ENCODE measurements at places on chromosomes 12 and 14.

GRCh38 chr12:71683633-71684032 is 2.2 kb upstream of the TMEM19 start:
- no peak for DNase-seq

DNA sequence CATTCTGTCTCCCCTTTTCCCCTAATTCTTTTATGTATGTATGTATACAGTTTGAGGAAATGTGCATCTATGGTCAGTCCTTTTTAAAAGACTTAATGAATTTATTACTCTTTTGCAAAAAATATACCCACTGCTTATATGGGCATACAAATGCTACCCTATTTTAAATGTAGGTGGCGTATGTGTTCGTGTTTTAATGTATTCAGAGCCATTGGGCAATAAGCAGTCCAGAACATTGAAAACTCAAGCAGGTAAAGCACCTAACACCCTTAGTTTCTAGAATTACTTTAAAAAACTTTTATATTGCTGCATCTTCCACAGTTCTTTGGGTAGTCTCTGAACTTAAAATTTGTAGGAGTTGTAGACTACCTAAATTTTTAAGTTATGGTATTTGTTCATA is 42.6 kb upstream of the A2ML1 start:
- no peak for DNase-seq

GRCh38 chr12:47121146-47121545 is 41.4 kb upstream of the AMIGO2 start:
- peak; percentile 22 for DNase-seq

- no peak for DNase-seq
Measured at GRCh38 chr12:52825961-52826360, 8.2 kb downstream of the KRT79 start.

GRCh38 chr12:15733136-15733535 is 56.1 kb downstream of the EPS8 start:
- DNase-seq: peak; percentile 41

- no peak for DNase-seq
Measured at GRCh38 chr14:50762001-50762930, 68.7 kb downstream of the NIN start.

GRCh38 chr12:21553329-21553675 is 27.2 kb downstream of the SPX start:
- DNase-seq: no peak

- no peak for DNase-seq
Measured at GRCh38 chr14:77882636-77883035, 82.7 kb downstream of the ADCK1 start.

- no peak for DNase-seq
Measured at GRCh38 chr14:95068080-95068479, 89.2 kb downstream of the DICER1 start.

GRCh38 chr12:102388469-102388868 is 91.9 kb downstream of the IGF1 start:
- DNase-seq: no peak

- DNase-seq: no peak
Measured at GRCh38 chr12:54858562-54858961, 4.2 kb downstream of the MUCL1 start.

DNA sequence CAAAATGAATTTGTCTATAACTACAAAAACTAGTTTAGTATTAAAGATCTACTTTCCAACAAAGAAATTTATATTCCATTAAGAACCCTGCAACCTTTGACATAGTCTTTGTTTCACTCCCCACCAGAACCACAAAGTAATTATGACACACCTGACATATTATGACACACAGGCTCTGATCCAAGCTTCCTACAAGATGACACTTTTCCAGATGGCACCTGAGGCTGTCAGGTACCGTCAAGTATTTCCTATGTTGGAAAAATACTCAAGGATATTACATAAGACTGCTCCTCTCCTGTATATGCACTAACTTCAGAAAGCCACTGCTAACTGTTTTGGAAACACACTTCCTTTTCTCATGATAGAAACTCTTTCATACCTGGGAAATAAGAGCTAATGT is 38.9 kb downstream of the STXBP6 start:
- DNase-seq: no peak

DNA sequence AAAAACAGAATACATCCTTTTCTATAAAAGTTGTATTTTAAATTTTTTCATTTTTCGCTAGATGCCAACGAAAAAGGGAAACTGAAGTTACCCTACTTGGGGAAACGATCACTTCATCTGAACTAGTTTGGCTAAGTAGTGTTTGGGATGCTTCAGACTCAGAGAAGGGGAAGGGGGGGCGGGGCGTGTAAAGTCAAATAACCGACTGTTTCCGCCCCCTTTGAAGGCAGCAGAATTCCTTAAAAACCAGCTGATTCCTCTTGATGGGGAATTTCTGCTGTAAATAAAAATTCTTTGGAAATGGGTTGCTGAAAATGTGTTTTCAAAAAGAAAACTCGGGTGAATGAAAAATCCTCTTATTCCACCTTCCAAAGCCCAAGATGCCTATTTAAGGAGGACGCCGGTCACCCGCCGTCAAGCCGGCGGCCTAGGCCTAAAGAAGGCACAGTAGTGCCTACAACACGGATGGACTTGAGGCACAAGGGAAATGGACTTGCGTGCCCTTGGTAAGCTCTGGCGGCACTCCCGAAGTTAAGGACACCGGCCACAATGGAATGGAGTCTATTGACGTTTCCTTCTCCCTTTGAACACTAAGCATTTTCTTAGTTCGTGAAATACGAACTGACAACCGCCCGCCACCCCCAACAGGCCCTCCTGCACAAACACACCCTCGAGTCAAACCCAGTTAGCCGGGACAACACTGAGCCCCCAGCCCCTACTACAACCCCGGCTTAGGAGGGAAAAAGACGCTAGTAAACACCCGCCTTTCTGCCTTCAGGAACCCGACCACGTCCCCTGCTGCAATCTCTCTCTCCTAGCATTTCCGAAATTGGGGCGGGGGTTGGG is 1.9 kb downstream of the ATXN2 start:
- peak; percentile 81 for DNase-seq

DNA sequence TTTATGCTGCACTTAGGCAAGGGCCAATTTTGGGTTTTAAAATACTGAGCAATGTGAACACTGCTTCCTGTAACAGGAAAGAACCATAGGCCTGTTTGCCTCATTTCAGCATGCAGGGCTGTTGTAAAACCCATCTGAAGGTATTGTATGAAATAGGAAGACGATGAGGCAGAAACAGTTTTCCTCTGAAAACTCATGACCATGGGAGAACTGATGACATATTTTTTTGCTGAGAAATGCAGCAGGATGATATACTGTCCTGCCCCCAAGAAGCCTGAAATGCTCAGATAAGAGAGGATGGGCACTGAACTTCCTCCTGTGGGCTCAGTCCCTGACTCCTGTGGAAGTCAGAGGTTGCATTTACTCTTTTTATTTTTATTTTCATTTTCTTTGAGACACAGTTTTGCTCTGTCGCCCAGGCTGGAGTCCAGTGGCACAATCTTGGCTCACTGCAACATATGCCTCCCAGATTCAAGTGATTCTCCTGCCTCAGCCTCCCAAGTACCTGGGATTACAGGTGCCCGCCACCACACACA is 17.4 kb downstream of the PYGL start:
- no peak for DNase-seq

DNA sequence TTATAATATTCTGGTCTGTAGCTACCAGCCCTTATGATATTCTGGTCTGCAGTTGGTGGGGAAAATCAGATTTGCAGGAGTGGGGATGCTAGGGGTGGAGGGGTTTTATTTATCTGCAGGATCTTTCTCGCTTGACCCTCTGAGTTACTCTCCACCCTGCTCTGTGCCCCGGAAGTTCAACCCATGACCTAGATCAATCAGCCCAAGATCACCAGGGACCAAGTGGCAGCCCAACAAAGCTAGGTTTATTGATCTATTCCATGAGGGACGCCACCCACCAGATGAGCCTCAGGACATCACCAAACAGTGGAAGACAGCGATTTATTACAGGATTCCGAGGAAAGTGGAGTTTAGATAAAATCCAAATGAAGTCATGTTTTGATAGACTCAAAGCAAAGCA is 25.8 kb upstream of the C12orf76 start:
- DNase-seq: no peak

DNA sequence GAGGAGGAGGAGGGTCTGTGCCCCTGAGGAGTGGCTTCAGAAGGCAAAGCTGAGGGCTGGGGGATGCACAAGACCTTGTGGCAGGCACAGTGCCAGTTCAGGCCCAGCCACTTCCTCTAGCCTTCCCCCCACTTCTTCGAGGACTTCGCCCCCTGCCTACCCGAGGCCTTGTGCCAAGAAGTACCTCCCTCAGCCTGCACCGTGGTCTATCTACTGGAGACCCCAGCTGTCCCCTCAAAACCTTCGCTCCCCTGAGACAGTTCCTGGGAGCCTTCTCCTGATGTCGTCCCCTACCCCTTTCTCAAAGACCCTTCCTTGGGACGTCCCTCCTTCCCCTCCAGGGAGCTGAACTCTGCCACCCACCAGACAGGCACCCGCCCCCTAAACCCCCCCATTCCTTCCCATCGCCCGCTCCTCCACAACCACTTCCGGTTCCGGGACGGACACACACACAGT is 604 bp downstream of the ZNF384 start:
- peak; percentile 59 for DNase-seq

Data from ACHN (cell line).